ENCODE measurements at places on chromosomes 7 and 10.

- no peak for DNase-seq
These were observed 1.9 kb downstream of the MIOS start for GRCh38 chr7:7568553-7568952.

DNA sequence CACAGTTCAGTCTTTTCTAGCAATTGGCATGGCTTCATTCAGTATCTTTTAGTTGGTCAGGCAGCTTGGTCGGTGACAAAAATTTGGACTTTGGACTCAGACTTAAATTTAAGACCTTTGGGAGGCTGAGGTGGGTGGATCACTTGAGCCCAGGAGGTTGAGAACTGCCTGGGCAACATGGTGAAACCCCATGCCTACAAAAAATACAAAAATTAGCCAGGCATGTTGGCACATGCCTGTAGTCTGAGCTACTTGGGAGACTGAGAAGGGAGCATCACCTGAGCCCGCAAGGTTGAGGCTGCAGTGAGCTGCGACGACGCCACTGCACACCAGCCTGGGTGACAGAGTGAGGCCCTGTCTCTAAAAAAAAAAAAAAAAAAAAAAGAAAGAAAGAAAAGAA, 19.5 kb upstream of the ITPRID1 start:
- no peak for DNase-seq

GRCh38 chr7:87127019-87127418, 25.2 kb upstream of the DMTF1 start:
- no peak for DNase-seq

DNA sequence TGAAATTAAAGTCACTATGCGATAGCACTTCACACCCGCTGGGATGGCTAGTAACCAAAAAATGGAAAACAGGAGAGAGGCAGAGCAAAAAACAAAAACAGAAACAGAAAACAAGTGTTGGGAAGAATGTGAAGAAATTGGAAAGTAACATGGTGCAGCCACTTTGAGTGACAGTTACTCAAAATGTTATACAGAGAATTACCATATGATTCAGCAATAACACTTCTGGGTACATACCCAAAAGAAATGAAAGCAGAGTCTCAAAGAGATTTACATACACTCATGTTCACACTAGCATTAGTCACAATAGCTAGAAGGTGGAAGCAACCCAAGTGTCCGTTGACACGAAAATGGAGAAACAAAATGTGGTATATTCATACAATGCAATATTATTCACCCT, 88.6 kb upstream of the KCNIP2 start:
- DNase-seq = no peak

GRCh38 chr10:18737236-18737635, 78.0 kb downstream of the ARL5B start:
- DNase-seq = peak; percentile 54

GRCh38 chr7:1362301-1362700, 97.0 kb downstream of the MICALL2 start:
- DNase-seq = no peak

DNA sequence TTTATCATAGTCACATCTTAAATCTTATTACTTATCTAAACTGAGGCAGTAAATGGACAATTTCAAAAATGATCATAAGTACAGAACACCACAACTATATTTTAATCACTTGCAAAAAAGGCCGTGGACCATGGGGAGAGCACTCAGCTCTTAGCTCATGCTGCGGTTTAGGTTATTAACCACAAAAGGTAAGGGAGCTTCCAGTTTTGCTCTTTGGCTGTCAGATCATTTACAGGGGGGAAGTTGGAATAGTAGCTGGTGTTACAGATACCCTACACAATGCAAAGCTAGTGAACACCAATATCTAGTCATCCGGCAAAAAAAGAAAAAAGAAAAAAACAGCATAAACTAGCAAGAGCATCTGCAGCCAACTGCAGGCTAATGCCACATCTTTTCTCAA, 147.0 kb downstream of the BBS9 start:
- no peak for DNase-seq

- peak; percentile 45 for DNase-seq
These were observed 64.2 kb downstream of the PHYHIPL start for GRCh38 chr10:59240582-59241183.

DNA sequence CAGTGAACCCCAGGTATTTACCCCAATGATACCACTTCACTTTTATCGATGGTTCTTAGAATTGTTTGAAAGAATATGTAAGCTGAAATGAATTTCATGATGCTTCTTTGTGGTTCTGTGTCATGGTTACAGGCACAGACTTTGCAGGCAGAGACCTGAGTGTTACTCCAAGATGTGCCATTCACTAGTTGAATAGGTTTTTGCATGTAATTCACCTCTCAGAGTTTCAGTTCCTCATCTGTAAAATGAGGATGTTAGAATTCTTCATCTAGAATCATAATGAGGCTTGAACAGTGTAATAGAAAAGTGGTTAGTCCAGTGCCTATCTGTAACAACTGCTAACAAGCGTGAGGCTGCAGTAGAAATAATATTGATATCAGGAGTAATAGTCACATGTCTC, 54.6 kb downstream of the VSTM2A start:
- DNase-seq = no peak

GRCh38 chr7:47415318-47416212, 166.3 kb downstream of the TNS3 start:
- no peak for DNase-seq

DNA sequence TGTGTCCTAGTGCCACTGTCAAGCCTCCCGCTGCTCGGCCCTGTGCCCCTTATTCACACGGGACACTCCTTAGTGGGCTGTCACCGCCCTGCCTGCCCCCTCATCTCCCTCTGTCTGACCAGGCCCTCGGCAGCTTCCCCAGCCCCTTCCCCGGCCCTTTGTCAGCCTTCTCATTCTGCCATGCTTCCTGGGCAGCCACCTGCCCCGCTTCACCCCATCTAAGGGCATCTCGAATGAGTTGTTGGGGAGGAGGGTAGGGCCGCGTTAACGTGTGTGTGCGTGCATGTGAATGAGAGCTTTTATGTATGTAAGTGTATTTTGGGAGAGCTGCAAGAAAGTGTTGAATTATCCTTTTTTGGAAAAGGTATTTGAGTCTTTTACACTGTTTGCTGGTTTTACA, 49.7 kb downstream of the GTF2I start:
- DNase-seq = no peak

- DNase-seq = no peak
These were observed 528.9 kb downstream of the CNTNAP2 start for GRCh38 chr7:146645383-146645976.

GRCh38 chr10:19816411-19817230, at the start of gene PLXDC2:
PLXDC2 (plus strand) TSS chr10:19816432.
- DNase-seq = peak; percentile 45

DNA sequence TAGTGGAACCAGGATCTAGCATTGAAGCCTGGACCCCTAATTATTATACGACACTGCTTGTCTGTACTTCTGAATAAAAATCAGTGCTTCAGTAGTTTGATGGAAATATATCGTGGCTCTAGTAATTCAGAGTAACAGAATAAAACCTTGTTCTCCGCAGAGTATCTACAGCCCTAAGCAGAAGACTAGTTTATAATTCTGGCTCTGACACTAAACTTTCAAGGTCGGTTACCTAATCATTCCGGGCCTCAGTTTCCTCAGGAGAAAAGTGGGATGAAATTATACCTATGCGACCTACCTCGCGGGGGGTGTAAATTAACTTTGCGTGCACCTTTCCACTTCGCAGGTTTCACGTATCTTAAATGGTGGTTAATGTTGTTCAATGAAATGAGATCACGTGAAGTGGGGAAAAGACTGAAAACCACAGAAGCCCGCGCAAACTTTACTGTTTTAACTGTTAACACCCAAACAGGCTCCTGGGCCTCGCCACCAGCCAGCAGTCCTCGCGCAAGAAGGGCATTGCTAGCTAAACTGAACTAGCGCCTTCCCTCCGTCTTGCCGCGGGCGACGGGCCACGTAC, 615 bp downstream of the THAP5 start:
- DNase-seq = no peak

- DNase-seq = peak; percentile 95
These were observed 102.9 kb upstream of the FAM20C start for GRCh38 chr7:89232-90019.

DNA sequence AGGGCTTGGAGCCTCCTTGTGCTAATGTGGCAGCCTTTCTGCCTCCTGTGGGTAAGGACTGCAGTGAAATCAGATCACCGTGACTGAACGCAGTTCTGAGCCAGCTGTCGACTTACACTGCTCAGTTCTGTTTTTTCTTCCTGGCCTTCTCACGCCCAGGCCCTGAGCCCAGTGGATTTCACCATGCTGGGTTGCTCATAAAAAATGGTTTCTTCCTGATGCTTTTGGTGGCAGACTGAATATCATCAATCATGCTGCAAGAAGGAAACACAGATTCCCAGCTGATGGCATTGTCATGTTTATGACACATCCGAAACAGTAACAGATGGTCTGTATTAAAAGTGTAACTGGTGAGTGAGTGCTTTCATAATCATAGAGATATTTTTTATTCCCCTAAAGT, 389.6 kb downstream of the GALNT17 start:
- peak; percentile 89 for DNase-seq

DNA sequence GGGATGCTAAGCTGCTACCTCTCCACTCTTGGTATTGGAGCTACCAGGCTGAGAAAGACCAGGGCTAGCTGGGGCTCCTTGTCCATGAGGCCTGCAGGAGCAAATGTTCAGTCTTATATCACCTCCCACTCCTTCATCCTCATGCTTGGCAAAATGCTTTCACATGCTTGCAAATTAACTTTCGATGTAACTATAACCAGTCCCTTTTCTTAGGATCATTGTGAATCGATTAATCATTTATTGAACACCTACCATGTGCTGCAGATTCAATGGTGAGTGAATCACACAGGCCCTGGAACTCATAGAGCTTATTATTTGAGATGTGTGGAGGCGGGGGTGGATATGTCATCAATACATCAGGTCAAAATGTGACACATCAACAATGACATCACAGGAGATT, 138.6 kb downstream of the EMX2 start:
- DNase-seq = no peak

DNA sequence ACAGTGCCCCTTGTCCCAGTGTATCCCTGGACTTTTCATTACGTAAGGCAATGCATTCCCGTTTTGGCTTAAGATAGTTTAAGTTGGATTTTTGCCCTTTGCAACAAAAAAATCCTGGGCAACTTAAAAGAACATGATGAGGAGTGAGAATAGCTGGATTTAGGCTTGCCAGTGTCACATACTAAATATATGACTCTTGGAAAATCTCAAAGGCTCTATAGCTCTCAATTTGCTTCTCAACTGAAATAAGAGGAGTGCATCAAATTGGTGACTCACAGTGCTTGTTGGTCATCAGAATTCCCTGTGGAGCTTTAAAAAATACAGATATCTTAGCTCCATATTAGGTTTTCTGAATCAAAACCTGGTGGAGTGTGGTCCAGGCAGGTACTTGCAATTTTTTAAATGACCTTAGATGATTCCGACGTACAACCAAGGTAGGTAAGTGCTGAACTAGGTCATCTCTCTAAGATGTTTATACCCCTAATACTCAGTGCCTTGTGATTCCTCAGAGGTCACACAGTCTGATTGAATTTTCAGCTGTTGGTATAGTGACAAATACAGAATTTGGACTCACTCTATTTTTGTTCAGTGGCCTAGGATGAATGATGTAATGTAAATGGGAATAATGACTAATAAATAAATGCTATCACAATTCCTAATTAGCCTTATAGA, 33.9 kb upstream of the ORC5 start:
- peak; percentile 11 for DNase-seq

GRCh38 chr7:43459019-43459337, 123.9 kb upstream of the STK17A start:
- no peak for DNase-seq

DNA sequence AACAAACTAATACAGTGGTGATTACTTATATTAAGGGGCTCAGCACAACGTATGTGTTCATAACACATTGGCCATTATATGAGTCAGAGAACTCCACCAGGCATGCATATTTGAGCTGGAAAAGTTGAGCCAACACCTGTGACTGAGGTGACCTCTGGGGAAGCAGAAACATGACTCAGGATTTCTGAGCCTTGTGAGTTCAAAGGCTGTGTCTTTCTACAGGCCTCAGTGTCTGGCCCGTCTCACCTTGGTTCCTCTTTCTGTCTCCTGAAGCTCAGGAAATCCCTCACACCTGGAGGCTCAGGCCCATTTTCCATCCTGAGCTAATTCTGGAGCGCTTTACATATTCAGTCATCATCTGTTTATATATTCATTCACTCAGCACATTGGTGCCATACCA, 230.9 kb upstream of the AGK start:
- DNase-seq = no peak

GRCh38 chr10:77552252-77552651, 85.4 kb downstream of the KCNMA1 start:
- no peak for DNase-seq
